ENCODE measurements at places on chromosomes 1 and 21.

GRCh38 chr1:211789641-211790464 lies 40.7 kb downstream of the LPGAT1 start:
- no peak for DNase-seq

DNA sequence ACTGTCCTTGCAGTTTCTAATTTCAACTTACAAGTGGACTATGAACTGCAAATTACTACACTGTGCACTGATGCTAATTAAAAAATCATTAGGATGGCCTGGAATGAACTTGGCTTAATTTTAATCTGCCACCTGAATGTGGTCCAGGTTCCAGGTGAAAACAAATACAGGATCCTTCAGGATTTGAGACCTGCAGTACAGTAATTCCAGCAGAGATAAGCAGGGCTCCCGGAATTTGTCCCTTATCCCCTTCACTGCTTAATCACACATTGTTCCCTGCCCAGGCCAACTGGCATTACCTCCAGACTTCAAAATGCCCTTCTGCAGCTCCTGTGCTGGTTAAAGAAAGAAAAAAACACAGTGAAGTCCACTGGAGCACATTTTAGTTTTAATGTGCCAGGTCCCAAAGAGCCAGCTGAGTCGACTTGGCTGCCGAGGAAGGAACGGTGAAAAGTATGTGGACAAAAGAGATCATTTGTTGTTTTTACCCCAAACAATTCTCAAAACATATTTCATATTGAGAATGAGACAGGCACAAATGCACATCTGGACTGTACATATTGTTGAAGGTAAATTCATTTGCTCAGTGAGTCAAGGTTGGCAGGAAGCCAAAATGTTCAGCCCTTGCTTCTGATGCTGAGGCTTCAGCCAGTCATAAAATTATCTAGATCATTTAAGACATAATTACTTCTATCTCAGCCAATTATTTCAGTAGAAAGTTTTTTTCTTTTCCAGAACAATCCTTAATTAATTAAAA lies 28.3 kb downstream of the DEGS1 start:
- DNase-seq = no peak

GRCh38 chr1:206949641-206950040 lies 3.4 kb upstream of the PIGR start:
- no peak for DNase-seq

DNA sequence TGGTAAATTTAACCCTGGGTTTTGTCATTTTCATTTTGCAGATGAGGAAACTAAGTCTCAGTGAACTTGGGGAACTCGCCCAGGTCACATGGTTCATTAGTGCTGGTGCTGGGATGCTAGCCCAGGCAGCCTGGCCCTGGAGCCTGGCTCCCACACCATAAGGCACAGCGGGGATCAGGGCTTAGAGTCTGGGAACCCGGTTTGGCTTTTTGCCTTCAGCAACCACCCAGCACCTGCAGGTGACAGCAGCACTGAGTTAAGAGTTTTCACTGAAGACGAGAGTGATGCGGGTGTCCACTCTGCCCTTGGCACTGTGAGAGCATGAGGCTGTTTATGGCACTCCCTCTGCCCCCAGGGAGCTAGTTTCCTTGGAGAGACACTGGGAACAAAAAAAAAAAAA lies 18.4 kb upstream of the CD101 start:
- DNase-seq = no peak

DNA sequence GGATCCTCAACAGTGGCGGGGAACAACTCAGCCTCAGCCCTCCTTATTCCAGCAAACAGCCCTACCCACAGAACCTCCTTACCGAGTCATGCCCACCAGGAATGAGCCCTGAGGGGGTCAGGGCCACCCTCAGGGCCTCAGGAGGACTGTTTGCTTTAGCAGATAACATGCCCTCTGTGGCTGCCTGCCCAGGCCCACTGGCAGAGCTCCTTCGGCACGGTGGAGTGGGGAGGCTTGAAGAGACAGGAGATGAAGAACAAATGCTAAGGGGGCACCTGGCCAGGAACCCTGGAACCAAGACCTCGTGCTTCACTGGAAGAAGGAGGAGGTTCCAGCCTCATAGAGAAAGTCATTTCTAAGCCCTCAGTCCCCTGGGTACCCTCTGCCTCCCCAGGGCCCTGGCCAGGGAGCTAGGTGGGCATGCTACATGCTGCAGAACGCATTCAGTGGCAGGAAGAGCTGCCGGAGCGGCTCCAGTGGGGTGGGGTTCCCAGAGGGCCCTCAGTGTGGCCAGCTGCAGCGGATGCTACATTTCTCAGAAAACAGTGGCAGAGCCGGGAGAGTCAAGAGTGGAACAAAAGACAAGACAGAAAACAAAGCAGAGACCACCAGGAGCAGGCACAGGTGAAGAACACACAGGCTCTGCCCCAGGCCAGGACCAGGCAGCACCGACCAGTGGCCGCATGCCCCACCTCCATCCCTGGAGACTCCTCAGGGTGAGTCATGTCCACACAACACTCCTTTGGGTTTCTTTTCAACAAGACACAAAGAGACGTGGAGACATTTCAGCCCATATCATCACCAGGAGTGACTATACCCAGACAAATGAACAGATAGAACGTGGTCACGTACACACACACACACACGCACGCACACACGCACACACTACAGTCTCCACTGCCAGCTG lies 39.8 kb downstream of the RIMS3 start:
- DNase-seq = no peak

DNA sequence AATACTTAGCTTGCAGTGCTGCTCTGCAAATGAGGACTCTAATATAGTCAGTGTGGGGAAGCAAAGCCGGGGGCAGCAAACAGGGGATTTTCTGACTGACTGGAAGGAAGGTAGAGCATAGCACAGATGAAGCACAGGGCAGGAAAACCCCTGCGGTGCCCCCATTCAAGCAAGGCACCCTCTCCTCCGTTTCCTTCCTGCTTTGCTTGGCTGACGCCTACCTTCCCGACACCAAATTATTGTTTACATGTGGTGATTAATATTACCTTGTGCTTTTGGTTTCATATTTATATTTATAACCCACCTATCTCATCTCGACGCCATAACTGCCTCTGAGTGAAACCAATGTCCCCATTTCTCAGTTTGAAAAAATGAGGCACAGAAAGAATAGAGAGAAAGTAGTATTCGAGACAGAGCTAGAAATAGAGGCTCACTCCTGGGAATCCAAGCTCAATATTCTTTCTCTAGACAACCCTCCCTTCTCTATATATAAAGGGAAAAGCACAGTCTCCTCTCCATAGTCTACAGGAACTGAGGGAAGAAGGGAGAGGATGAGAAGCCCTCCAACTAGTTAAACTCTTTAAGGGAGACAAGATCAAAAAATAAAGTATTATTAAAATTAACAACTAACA lies 41.3 kb downstream of the PIK3C2B start:
- DNase-seq = no peak

DNA sequence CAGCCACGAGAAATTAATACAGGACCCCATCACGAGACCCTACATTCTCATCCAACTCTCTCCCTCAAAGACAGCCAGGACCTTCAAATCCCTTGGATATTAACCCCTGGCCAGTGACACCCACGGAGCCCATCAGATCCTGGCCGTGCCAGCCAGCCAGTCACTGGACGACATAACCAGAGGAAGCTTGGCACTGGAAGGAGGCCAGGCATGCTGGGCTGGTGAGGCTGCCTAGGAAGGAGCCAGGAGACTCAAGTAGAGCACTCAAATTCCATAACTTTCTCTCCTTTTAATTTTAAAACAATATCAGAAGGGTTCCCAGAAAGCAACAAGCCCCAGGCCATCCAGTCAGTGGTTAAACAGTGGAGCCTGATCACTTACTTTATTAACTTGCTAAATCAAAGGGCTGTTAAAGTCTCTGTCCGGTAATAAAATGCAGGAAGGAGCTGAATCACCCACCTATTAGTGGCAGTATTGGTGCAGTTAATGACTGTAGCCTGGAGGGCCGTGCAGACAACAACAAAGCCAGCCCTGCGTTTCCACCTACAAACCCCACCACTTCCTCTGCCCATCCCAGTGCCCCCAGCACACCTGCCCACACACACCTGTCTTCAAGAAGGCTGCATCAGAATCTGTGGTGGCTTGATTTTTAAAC lies 78.0 kb downstream of the HIVEP3 start:
- DNase-seq = no peak

DNA sequence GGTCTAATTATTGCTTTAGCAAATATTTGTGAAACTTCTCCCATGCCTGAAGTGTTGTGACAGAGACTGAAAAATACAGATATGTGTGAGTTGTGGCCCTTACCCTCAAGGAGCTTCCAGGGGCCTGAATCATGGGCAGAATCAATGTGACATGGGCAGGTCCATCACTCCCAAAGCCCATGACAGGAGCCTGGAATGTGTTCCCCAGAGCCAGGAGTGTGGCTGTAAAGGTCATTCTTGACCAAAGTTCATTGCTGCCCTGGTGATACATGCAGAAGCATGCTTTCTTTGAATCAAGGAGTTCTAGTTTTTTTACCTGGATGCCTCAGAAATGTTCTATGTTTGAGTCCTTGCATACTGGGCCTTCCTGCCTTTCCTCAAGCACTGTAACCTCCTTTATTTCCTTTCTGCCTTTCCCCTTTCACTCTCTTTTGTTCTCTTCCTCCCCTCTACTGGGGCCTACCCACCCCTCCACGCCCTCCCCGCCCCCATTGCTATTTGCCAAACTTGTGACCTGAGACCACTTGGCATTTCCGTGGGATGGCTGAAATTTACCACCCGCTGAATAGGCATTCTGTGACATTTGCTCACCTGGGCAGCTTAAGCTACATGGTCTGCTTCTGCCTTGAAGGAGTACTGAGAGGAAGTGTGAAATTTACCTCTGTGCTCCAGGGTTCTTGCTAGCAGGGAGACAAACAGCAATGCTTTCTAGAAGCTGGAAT lies 19.7 kb downstream of the PBX1 start:
- DNase-seq = no peak

GRCh38 chr1:98406352-98407088 lies 255.0 kb upstream of the SNX7 start:
- no peak for DNase-seq

GRCh38 chr1:234324821-234325220 lies 48.4 kb upstream of the COA6 start:
- DNase-seq = no peak

DNA sequence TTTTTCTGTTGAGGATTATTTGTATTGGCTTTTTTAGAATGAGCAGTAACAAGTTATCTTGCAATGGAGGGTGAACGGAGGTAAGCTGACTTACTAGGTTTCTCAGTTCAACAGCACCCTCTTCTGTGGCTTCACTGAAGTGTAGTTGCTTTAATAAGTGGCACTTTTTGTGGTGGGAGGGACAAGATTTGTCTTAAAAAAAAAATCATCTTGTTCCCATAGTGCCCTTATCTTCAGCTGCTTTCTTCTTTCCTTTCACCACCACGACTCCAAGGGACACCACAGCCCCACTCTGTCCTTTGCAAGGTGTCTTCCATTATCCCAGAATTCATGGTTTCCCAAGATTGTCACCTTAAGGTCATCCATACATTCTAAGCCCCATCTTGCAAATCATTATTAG lies 92.9 kb downstream of the PIGK start:
- no peak for DNase-seq

GRCh38 chr1:57195436-57195941 lies 228.4 kb downstream of the DAB1 start:
- no peak for DNase-seq

DNA sequence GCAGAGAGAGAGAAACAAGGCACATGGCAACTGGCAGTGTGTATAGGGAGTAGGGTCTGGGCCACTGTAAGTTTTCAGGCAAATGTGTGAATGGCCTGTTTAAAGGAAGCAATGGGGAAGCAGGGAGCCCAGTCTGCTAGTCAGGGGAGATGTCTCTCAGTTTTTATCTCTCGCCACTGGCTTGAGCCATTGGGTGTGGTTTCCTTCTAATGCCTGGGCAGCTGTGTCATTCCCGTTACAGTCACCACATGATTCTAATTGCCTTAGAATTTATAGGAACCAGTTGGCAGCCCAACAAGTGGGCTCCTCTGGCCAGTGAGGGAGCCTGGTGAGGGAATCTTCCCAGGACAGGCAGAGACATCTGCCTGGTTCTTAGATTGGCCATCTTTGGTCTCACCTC lies 182.4 kb downstream of the DISC1 start:
- no peak for DNase-seq

DNA sequence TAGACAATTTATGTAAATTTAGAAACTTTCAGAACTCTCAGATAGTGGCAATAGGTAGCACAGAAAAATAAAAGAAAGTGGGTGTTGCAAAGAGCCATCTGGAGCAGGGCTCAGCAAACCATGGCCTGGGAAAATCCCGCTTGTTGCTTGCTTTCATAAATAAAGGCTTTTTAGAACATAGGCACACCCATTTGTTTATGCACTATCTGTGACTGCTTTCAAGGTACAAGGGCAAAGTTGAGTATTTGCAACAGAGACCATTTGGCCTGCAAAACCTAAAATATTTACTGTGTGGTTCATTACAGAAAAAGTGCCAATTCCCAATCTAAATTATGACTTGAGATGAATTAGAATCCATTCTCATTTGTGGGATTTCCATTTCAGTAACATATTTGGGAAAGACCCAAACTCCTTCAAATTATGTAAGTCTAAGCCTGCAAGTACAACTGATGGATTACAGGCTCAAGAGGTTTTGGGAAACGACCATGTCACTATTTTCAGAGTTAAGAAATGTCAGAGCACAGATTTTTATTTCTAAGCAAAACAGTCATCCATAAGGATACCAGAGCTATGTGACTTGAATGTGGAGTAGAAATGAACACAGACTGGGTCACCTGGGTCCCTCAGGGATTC lies 43.5 kb upstream of the DPT start:
- no peak for DNase-seq

GRCh38 chr1:182662121-182662890 lies 22.1 kb downstream of the RGS8 start:
- DNase-seq = no peak

- DNase-seq = no peak
Measured at GRCh38 chr1:45263132-45263531, 56.7 kb upstream of the ZSWIM5 start.

GRCh38 chr1:226308166-226308722 lies 720 bp downstream of the LIN9 start:
- DNase-seq = no peak

- DNase-seq = no peak
Measured at GRCh38 chr1:239761509-239761908, 330.2 kb upstream of the FMN2 start.

GRCh38 chr1:201404722-201405483 lies 5.8 kb upstream of the LAD1 start:
- DNase-seq = no peak

DNA sequence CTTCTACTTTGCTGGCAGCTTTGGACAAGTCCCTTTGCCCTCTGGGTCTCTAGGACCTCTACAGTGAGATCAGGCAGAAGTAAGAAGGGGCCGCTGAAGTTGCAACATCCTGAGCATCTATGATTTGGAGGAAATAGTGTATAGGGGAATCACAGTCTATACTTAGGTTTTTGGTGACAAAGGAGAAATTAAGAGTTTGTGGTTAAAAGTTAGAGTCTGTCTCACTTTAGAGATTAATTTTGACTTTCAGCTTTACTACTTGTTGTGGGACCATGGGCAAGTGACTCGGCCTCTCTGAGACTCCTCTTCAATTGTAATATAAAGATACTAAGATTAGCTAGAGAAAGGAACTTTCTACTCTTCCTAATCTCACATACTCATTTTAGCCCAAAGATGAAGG lies 33.1 kb upstream of the LMX1A start:
- no peak for DNase-seq

GRCh38 chr1:35448344-35448801 lies 108.8 kb downstream of the KIAA0319L start:
- no peak for DNase-seq
